Suprapubic skin (tissue), 4 donors: ENCODE measurements at places on chromosomes 3 and 15. TPM values are rescaled to one million over a fixed set of nuclear protein-coding genes. Genes with fewer than 3 reads are reported as not detected.

GRCh38 chr3:9476935-9477334 is 76.7 kb downstream of the LHFPL4 start:
- no peaks in the 10 kb centered on the region for H3K27me3 ChIP-seq
- H3K4me1 ChIP-seq, result no peaks in the 10 kb centered on the region
- DNase-seq, result no peak
- H3K27ac ChIP-seq, result no peak overlapping the region
- H3K4me3 ChIP-seq, result no peak overlapping the region

- no peak overlapping the region for H3K27ac ChIP-seq
- DNase-seq, result no peak
- no peaks in the 10 kb centered on the region for H3K4me1 ChIP-seq
- H3K27me3 ChIP-seq, result no peaks in the 10 kb centered on the region
Observed at GRCh38 chr3:159185443-159186050, 383.7 kb downstream of the MFSD1 start.

- H3K27ac ChIP-seq, result no peak overlapping the region
- no peaks in the 10 kb centered on the region for H3K27me3 ChIP-seq
- H3K36me3 ChIP-seq, result no peaks in the 10 kb centered on the region
- peak; percentile 65 for DNase-seq
Observed at GRCh38 chr3:46664188-46664970, 29.1 kb downstream of the ALS2CL start.

DNA sequence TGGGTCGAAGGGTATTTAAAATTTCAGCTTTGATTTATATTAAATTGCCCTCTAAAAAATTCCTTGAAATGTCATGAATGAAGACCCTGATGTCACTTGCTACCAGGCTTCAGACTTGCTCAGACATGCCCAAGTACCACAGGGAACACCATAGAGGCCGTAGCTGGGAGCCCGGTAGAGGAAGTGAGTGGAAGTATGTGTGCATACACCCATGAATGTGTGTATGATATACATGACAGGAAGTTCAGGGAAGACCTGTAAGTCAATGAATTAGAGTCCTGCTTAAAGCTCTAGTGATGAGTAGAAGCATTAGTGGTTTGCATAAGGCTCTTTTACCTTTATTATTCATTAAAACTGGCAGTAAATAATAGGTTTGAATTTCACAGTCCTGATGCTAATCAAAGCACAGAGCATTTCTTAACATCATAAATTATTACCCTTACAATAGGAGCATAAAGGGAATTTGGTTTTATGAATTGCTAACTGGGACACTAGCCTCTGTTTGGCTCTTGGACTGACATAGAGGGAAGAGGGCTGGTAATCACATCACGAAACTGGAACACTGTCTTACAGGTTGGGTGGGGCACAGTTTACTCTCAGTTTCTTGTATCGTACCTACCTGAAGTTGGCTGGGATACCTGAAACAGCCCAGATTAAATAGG is 144.4 kb downstream of the CHST2 start:
- H3K36me3 ChIP-seq, result no peaks in the 10 kb centered on the region

GRCh38 chr3:53040351-53040820 is 5.5 kb downstream of the SFMBT1 start:
- no peak overlapping the region for H3K27ac ChIP-seq
- no peaks in the 10 kb centered on the region for H3K27me3 ChIP-seq
- no peaks in the 10 kb centered on the region for H3K36me3 ChIP-seq
- H3K4me1 ChIP-seq, result peaks cover 18% of the 10 kb centered on the region

DNA sequence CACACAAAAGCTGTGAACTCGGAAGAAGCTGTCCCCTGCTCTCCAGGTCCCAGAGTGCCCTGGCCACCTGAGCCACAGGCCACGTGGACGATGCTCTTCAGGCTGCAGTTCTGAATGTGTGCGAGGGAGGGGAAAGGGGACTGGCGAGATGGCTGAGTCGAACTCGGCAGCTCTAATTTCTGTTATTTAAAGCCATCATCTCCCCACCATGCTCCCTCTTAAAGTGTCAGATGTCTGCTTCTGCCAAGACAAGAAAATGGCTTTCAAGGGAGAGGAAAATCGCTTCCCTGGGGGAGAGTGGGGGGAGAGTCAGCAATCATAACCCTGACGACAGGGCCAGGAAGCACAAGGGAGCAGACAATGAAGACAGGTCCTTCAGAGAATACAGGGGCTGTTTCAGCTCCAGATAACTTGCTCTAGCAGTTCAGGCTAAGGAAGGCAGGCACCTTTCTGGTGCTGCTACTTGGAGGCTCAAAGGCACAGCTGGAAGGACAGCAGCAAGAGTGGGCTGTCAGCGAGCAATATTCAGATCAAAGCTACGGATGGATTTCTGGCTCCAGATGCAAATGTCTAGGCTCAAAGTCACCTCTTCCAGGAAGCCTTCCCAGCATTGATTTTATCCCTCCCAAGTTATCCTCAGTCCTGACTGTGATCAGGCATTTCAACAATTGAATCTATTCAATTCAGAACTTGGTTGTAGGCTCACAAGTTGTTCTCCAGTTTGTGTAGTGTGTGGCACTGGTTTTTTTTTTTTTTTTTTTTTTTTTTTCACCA is 15.5 kb upstream of the CCDC33 start:
- H3K4me1 ChIP-seq, result no peaks in the 10 kb centered on the region
- no peaks in the 10 kb centered on the region for H3K36me3 ChIP-seq
- DNase-seq, result no peak
- H3K4me3 ChIP-seq, result no peak overlapping the region

GRCh38 chr3:37836589-37836988 is 25.1 kb upstream of the CTDSPL start:
- DNase-seq, result no peak
- no peaks in the 10 kb centered on the region for H3K27me3 ChIP-seq
- H3K36me3 ChIP-seq, result peaks cover 14% of the 10 kb centered on the region

- peaks cover 50% of the 10 kb centered on the region for H3K4me1 ChIP-seq
- peak overlapping the region; percentile 56 for H3K27ac ChIP-seq
- DNase-seq, result no peak
- H3K4me3 ChIP-seq, result no peak overlapping the region
- H3K27me3 ChIP-seq, result no peaks in the 10 kb centered on the region
Observed at GRCh38 chr3:149555927-149556326, 81.4 kb downstream of the TM4SF4 start.

GRCh38 chr3:32460031-32460749 is 42.5 kb downstream of the CMTM6 start:
- no peaks in the 10 kb centered on the region for H3K27me3 ChIP-seq
- H3K4me3 ChIP-seq, result no peak overlapping the region
- H3K36me3 ChIP-seq, result peaks cover 4% of the 10 kb centered on the region

DNA sequence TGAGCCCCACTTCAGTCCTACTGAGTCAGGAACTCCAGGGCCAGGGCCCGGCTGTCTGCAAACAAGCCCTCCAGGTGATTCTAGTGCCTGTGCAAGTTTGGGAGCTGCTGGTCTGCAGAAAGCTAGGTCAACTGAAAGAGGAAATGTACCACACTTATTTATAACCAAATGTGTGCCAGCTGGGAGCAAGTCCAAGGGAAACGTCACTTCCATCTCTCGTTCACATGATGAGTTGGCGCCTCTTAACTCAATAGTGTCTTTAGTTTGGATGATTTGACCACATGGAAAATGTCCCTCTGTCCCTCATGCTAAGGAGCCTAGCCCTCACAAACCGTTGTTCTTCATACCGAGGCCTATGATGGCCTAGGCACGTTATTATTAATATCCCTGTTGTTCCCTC is 43.2 kb downstream of the GOLGA8S start:
- no peak overlapping the region for H3K27ac ChIP-seq
- no peak overlapping the region for H3K4me3 ChIP-seq
- no peaks in the 10 kb centered on the region for H3K36me3 ChIP-seq
- H3K4me1 ChIP-seq, result no peaks in the 10 kb centered on the region
- DNase-seq, result no peak

DNA sequence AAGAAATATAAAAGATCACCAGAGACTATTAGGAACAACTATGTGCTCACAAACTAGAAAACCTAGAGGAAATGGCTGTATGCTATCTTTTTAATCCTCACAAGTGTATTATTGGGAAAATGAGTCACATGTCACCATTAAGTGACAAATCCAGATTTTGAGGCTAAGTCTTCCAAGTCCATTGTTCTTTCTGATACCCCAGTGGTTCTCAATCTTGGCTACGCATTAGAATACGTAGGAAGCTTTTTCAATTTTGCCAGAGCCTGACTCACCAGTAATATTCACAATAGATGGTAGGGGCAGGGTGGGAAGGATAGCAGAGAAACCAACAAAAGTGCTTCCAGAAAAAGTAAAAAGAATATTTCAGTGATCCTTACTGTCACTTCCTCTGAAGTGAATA is 117.0 kb downstream of the FILIP1L start:
- peaks cover 14% of the 10 kb centered on the region for H3K4me1 ChIP-seq
- no peaks in the 10 kb centered on the region for H3K36me3 ChIP-seq
- no peaks in the 10 kb centered on the region for H3K27me3 ChIP-seq
- no peak for DNase-seq
- H3K4me3 ChIP-seq, result no peak overlapping the region

DNA sequence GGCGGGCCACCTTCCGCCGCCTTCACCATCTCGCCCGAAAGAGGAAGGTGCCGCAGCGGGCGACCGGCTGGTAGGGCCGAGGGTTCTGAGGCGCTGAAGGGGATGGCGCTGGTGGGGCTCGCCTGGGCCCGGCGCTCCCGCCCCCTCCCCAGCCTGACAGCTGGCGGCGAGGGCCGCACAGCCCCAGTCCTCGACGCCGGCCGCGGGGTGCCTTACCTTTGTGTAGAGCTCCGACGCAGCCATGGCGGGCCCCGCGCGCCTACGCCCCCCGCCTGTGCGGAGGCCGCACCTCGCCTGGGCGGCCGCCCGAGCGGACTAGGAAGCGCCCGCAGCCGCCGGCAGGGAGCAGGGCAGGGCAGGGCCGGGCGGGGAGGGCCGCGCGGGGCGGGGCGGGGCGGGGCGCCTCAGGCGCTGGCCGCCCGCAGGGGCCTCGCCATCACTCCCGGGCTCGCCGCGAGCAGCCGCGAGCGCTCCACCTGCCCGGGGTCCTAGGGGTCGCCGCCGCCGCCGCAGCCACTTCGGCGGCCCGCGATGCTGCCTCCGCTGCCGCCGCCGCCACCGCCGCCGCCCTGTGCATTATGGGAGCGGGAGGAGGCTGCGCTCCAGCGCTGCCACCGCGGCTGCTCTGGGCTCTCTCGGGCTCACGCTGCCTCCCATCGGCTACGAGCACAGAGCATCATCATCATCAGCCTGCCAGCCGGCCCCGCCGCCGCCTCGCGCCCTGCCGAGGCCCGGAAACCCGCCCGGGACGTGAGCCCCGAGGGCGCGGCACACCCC is at the start of gene MYO5A:
Gene MYO5A (minus strand): TSS at position 317 of the 777 bp plus-strand sequence. CDS start 74 bp downstream, at position 243.
- H3K4me3 ChIP-seq, result peak within 1 kb of the TSS; percentile 92
- H3K27ac ChIP-seq, result peak within 1 kb of the TSS; percentile 86

- no peaks in the 10 kb centered on the region for H3K4me1 ChIP-seq
- H3K27me3 ChIP-seq, result no peaks in the 10 kb centered on the region
- no peaks in the 10 kb centered on the region for H3K36me3 ChIP-seq
- DNase-seq, result no peak
Observed at GRCh38 chr15:62338497-62338896, 173.4 kb upstream of the C2CD4B start.

DNA sequence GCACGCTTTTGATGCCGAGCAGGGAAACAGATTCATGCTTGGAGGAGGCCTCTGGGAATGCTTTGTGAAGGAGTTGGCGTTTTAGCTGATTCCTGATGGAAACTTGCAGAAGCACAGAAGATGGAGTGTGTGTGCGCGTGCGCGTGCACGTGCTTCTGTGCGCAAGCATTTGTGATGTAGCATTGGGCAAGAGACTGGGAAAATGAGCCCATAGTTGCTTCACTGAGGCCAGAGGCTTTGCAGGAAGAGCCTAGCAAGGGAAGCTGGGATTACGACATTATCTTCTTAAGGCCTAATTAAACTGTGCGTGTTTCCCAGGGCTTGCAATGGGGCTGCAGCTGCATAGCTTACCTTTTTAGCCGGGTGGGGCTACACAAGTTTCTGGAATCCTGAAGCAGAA is 18.1 kb upstream of the AGBL1 start:
- no peaks in the 10 kb centered on the region for H3K4me1 ChIP-seq
- no peaks in the 10 kb centered on the region for H3K36me3 ChIP-seq
- no peak overlapping the region for H3K4me3 ChIP-seq
- H3K27me3 ChIP-seq, result no peaks in the 10 kb centered on the region

GRCh38 chr15:57048930-57049549 is 130.6 kb downstream of the TCF12 start:
- no peak overlapping the region for H3K27ac ChIP-seq
- no peak for DNase-seq
- no peaks in the 10 kb centered on the region for H3K36me3 ChIP-seq
- H3K4me3 ChIP-seq, result no peak overlapping the region

DNA sequence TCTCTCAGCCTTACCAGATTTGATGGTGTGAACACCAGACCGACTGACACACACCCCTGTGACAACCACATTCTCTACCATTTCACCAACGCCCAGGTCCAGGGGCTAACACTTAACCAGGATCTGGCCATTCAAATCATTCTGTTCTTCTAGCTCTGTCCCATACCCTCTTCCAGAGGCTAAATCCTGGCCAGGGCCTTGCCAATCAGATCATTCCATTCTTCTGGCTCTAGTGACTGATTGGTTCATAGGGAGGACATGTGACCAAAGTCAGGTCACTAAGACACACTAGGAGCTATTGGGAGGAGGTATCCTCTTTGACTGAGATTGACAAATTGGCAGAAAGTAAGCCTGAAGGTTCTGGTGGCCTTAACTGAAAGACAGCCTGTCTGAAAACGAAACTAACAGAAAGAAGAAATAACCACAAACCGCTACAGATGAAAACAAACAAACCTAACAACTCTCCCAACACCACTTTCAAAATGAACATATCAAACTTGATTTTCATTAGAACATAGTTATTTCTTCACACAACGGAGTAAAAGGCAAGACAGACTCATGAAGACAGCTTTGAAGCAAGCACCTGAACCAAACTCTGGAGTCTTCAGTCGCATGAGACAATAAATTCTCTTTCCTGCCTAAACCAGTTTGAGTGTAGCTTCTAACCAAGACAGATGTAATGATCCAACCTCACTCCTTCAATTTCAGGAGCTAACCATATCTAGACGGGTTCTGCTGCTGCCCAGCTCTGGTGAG is 68.5 kb downstream of the TRANK1 start:
- DNase-seq, result no peak
- no peaks in the 10 kb centered on the region for H3K4me1 ChIP-seq
- H3K4me3 ChIP-seq, result no peak overlapping the region
- H3K36me3 ChIP-seq, result no peaks in the 10 kb centered on the region
- no peaks in the 10 kb centered on the region for H3K27me3 ChIP-seq

GRCh38 chr15:80568298-80568697 is 126.8 kb upstream of the ABHD17C start:
- no peaks in the 10 kb centered on the region for H3K27me3 ChIP-seq
- peaks cover 5% of the 10 kb centered on the region for H3K4me1 ChIP-seq
- H3K4me3 ChIP-seq, result no peak overlapping the region
- no peak overlapping the region for H3K27ac ChIP-seq
- no peak for DNase-seq

The LTK gene
- total RNA-seq, result 0.57 TPM

The SLC9A9 gene
- total RNA-seq, result 27.4 TPM

The MELTF gene
- total RNA-seq, result 25.8 TPM

The AP2M1 gene
- total RNA-seq, result 119 TPM

The CMSS1 gene
- total RNA-seq, result 13.3 TPM

The GNB5 gene
- total RNA-seq, result 26.5 TPM

The DGKG gene
- total RNA-seq, result 1.4 TPM

The P4HTM gene
- total RNA-seq, result 18.5 TPM

The SELENOT gene
- total RNA-seq, result 78.6 TPM

The EXD1 gene
- not detected for total RNA-seq
